Natural killer cell (primary cell): ENCODE measurements at places on chromosomes 2 and 18. TPM values are rescaled to one million over a fixed set of nuclear protein-coding genes. Genes with fewer than 3 reads are reported as not detected.

The AFF3 gene
- 4.6 TPM for total RNA-seq

The CCDC141 gene
- total RNA-seq = 2.0 TPM

The C2orf80 gene
- not detected for total RNA-seq

The CD8B gene
- 22.7 TPM for total RNA-seq

The RNF152 gene
- total RNA-seq = 0.49 TPM

The CCDC142 gene
- 15.6 TPM for total RNA-seq

DNA sequence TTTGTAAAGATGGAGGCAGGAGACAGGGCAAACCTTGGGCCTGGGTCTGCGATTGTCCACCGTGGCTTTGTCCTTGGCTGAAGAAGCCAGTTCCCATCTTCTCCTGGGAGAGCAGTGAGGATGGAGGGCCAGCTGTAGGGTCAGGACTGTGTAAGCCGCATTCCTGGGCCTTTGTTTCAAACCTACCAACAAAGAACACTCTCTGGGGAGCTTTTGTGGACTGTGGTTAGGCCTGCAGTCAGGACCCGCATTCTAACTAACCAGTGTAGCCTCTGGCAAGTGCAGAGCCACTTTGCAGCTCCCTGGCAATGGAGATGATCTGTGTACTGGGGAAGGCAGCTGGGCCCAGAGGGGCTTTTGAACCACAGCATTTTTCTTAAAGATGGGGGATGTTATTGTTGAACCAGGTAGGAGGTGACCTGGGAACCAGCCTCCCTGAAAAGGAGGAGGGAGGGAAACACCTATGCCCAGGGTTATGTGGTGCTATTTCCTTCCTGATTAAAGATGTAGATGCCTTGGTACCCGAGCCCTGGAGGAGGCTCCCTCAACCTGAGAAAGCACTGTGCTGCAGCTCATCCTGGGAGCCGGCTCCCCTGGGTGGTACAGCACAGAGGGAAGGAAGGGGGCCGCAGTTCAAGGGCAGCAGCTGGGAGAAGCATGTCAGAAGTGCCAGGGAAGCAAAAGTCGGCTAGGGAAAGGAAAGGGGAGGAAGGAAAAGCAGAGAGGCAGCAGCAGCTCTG is 12.7 kb upstream of the SMAD4 start:
- no peak for DNase-seq
- no peaks in the 10 kb centered on the region for H3K4me1 ChIP-seq
- no peak overlapping the region for H3K4me3 ChIP-seq
- no peaks in the 10 kb centered on the region for H3K36me3 ChIP-seq

- no peaks in the 10 kb centered on the region for H3K36me3 ChIP-seq
- no peak overlapping the region for H3K27ac ChIP-seq
- DNase-seq = no peak
- no peak overlapping the region for H3K4me3 ChIP-seq
- no peaks in the 10 kb centered on the region for H3K4me1 ChIP-seq
- no peaks in the 10 kb centered on the region for H3K27me3 ChIP-seq
Measured at GRCh38 chr2:227696990-227697679, 20.7 kb downstream of the SLC19A3 start.

DNA sequence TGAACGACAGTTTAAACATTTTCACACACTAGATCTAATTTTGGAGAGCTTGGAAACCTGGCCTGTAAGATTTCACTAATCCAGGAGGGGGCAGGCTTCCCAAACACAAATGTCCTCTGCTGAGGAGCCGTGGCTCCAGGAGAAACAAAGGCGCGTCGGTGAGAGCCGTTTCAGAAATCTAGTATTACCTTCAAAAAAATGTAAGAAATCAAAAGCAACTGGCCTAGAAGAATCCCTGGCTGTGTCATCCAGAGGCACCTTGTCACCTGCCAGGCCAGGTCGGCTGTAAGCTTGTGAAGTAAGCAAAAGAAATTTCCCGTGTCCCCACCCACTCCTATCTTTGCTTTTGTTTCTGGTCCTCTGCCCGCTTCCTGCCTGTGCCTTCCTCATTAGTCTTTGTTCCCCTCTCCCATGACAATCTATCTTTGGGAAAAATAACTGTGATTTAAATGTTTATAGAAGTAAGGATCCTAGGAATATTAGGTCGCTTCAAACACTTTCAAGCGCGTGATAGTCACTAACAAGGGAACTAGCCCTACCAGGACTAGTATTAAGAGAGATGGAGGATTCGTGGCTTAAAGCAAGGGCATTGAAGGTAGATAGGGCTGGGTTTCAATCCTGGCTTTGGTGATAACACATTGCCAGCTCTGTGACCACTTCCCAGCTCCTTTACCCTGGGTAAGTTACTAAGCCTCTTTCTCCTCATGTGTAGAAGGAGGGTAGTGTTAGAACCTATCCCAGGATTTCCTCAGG is 99.5 kb upstream of the STK39 start:
- H3K27ac ChIP-seq = no peak overlapping the region
- H3K4me3 ChIP-seq = peak overlapping the region; percentile 36
- H3K36me3 ChIP-seq = no peaks in the 10 kb centered on the region
- peaks cover 6% of the 10 kb centered on the region for H3K4me1 ChIP-seq

DNA sequence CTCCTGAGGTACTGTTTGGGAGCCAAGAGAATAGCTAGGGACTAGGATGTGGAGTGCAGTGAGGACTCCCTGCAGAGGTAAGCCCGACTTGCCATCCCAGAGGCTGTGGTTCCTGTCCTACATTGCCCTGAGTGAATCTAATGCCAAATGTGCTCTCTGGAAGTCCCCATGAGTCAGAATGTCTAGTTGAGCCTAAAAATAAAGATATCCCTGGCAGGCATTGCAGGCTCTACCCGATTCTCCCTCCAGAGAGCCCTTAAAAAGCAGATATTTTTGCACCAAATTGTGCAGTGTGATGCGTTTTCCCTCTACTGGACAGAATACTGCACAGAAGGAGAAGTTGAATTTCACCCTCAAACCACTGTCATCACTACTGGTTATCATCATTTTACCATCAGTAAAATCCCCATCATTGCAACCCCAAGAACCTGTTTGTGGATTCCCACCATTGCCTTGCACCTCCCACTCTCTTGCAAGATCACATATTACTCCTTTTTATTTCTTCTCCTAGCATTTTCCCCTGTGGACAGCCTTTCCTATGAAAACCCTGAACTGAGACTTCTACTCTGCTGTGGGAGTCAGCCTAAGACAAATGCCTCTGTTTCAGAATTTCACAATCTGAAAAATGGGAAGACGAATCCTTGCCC is 98.0 kb downstream of the MARCHF4 start:
- H3K27ac ChIP-seq = no peak overlapping the region
- DNase-seq = no peak

DNA sequence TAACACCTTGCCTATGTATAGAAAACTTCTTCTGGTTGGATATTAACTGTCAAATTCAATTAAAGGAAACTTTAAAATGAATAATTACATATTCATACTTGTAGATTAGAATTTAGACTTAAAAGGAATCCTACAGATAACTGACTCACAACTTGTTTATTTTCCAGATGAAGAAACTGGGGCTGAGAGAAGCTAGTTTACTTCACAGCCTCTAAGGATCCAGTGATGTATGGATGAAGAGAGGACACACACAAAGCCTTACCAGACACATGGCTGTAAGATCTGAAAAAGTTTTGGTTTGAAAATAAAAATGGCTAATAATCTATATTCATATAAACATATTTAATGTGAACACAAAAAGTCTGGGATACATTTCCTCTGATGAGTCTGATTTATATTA is 72.3 kb downstream of the PRELID3A start:
- DNase-seq = no peak
- no peak overlapping the region for H3K27ac ChIP-seq
- H3K36me3 ChIP-seq = no peaks in the 10 kb centered on the region
- no peak overlapping the region for H3K4me3 ChIP-seq
- peaks cover 13% of the 10 kb centered on the region for H3K4me1 ChIP-seq

DNA sequence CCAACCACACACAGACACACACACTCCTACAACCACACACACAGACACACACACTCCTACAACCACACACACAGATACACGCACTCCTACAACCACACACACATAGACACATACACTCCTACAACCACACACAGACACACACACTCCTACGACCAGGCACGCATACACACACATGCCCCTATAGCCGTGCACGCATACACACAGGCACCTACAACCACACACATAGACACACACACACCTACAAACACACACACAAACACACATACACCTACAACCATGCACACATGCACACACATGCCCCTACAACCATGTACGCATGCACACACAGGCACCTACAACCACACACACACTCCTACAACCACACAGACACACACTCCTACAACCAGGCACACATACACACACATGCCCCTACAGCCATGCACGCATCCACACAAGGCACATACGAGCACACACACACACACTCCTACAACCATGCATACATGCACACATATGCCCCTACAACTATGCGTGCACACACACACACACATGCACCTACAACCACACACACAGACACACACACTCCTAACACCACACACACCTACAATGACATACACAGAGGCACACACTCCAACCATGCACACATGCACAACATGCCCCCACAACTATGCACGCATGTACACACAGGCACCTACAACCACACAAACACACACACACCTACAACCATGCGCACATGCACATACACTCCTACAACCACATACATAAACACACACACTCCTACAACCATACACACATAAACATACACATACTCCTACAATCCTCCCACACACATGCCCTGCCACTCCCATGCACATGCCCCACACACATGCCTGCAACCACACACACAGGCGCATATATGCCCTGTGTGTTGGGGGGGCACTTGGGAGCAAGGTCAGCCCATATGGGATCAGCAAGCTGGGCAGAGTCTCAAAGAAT is 19.1 kb upstream of the TEX51 start:
- H3K4me1 ChIP-seq = no peaks in the 10 kb centered on the region
- no peaks in the 10 kb centered on the region for H3K27me3 ChIP-seq
- no peaks in the 10 kb centered on the region for H3K36me3 ChIP-seq
- no peak overlapping the region for H3K27ac ChIP-seq

GRCh38 chr2:234322766-234323465 is 174.0 kb downstream of the ARL4C start:
- no peaks in the 10 kb centered on the region for H3K27me3 ChIP-seq
- no peaks in the 10 kb centered on the region for H3K4me1 ChIP-seq
- H3K4me3 ChIP-seq = no peak overlapping the region
- no peak overlapping the region for H3K27ac ChIP-seq

DNA sequence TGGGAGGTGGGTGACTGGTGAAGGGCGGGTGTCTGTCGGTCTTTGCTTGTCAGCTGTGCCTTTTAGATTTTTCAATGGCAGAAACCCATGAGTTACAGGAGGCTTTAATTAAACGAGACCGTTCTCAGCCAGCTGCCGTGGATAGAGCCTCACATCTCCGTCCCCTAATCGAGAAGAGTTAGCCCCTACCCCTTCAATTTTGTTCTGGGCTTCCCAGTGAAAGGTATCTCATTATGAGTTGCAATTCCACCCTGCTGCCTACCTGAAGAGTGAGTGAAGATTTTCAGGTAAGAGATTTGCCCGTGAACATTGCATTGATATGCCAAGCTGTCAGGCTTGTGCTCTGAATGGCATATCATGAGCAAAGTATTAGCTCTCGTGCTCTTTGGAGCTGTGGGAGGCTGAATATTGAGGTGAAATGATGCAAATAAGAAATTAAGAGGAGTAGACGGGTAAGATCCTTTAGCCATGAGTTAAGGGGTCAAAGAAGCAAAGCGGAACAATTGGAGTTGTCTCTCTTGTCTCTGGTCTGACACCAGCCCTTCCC is 118.7 kb upstream of the MSTN start:
- H3K27me3 ChIP-seq = peaks cover 9% of the 10 kb centered on the region
- peaks cover 9% of the 10 kb centered on the region for H3K4me1 ChIP-seq
- DNase-seq = no peak

DNA sequence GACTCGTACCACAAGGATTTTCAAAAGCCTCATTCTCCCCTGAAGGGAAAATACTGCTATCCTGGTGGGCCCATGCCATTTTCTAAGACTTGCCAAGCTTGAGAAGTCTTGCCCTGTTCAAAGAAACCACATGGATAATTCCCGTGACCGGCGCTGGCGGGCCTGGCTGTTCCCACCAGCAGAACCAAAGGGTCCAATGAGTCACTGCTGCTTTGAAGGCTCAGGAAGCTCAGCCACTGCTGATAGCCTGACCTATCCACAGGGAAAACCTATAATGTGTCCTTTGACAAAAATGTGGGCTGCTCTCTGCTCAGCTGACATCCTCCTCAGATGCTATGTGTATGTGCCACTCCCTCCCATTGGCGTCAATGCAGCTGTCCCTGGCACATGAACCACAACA is 137.9 kb upstream of the RAB12 start:
- no peaks in the 10 kb centered on the region for H3K27me3 ChIP-seq
- no peak overlapping the region for H3K4me3 ChIP-seq
- no peaks in the 10 kb centered on the region for H3K4me1 ChIP-seq
- H3K36me3 ChIP-seq = no peaks in the 10 kb centered on the region

DNA sequence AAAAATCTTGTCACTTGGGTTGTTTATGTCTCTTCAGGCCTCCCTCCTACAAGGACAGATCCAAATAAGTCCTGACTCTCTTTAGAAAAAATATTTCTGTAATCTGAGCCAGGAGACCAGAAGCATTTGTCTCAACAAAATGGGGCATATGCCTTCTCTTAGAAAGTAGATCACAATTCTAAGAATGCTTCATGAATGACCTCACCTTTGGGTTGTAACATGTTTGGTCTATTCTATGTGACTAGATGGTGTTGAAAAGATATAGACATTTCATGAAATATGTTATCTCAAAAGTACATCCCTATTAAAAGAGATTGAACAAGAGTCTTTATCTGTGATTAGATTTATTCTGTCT is 159.0 kb upstream of the SETBP1 start:
- H3K4me1 ChIP-seq = peaks cover 2% of the 10 kb centered on the region
- H3K27ac ChIP-seq = no peak overlapping the region
- no peaks in the 10 kb centered on the region for H3K27me3 ChIP-seq
- no peak overlapping the region for H3K4me3 ChIP-seq
- no peak for DNase-seq

DNA sequence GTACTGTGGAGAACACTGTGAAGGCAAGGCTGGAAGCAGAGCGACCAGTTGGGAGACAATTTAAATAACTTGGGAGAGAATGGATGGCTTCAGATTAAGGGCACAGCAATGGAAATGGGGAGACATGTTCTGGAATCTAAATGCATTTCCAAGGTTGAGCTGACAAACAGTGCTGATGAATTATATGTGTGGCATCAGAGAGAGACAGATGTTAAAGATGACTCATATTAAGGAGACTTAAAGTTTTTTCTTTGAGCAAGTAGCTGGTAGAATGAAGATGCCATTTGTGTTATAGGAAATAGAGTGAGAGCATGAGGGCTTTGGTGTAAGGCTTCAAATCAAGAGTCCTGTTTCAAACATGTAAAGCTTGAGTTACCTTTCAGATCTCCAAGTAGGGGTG is 441.8 kb downstream of the SETBP1 start:
- H3K4me3 ChIP-seq = no peak overlapping the region
- H3K36me3 ChIP-seq = no peaks in the 10 kb centered on the region
- H3K27me3 ChIP-seq = no peaks in the 10 kb centered on the region
- H3K4me1 ChIP-seq = no peaks in the 10 kb centered on the region
- no peak for DNase-seq
- H3K27ac ChIP-seq = no peak overlapping the region
